Hematopoietic multipotent progenitor cell treated with erythropoietin and hydrocortisone succinate and interleukin-3 and kit ligand, for 6 days (in vitro differentiated cells): ENCODE measurements at places on chromosomes 3 and 15.

- DNase-seq = no peak
Measured at GRCh38 chr15:56698270-56698669, 35.0 kb downstream of the ZNF280D start.

DNA sequence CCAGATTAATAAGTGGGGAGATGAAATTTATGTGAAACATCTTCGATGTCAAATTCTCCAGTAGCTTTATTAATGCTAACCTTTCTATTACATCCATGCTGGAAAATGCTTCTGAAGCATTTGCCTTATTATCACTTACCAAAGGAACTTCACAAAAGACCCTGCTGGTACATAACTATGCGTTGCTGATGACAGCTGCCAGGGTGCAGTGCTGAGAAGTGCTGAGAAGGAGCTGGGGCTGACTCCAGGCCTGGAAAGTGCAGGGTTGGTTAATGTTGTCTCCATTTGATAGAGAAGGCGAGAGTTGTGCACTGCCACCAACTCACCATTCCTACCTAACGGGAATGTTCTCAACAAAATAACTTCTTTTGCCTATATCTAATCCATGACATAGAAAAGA lies 736.0 kb upstream of the NR2F2 start:
- no peak for DNase-seq

- peak; percentile 30 for DNase-seq
Measured at GRCh38 chr3:163951397-163951987, 1126.8 kb downstream of the SI start.

DNA sequence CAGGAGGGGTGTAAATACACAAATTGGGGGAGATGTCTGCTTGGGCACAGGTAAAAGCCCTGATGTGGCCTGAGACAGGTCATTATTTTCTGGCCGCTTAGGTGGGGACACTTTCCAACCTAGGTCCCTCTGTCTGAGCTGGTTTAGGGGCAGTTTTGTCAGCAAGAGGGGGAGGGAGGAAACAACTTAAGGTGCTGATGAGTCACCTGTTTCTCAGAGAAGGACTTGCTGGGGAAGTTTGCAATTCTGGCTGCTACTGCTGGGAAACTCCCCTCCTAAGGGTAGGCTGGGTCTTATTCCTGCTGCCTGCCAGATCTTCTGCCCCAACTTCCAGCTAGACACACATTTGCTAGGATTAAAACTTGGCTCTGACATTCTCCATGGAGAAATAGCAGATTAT lies 4.8 kb upstream of the RHOV start:
- no peak for DNase-seq

- DNase-seq = no peak
Measured at GRCh38 chr15:59993950-59994401, 10.1 kb upstream of the FOXB1 start.

DNA sequence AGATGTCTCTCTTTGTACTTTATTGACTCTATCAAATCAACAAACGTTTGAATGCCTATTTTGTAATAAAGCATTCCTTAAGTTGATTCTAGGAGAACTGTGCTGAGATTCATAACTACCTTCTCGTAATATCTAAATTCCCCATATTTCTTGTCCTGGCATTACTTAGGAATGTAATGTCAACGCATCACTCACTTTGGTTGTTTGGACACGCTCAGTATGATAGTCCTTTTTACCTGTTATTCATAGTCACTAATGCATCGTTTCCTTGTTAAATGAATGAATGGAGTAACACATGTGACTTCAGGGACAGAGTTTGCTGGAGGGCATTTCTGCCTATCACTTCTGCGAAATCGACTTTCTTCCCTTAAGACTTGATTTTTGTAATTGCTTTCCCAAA lies 44.1 kb upstream of the RASGRP1 start:
- DNase-seq = no peak

- DNase-seq = no peak
Measured at GRCh38 chr3:29590461-29590860, 309.6 kb downstream of the RBMS3 start.

GRCh38 chr15:66630801-66631351 lies 65.1 kb upstream of the LCTL start:
- DNase-seq = peak; percentile 86

- DNase-seq = no peak
Measured at GRCh38 chr3:54888873-54889272, 39.0 kb downstream of the LRTM1 start.

GRCh38 chr3:157844800-157845565 lies 261.2 kb downstream of the SHOX2 start:
- DNase-seq = no peak

DNA sequence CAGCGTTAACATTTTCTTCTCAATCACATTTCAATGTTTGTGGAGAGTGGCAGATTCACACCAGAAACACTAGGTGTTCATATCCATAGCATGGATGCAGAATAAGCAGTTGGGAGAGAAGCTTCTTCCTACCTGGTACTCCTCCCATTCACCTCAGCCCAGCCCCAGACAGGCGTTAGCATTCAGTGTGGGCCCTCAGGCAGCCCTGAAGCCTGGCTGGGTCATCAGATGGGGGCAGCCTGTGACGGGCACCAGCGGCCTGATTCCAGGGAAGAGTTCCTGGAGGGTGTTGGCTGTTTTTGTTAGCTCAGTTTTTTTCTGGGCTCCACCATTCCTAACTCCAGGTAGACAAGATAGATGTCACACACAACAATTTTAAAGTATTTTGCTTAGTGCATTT lies 31.1 kb downstream of the APH1B start:
- no peak for DNase-seq

DNA sequence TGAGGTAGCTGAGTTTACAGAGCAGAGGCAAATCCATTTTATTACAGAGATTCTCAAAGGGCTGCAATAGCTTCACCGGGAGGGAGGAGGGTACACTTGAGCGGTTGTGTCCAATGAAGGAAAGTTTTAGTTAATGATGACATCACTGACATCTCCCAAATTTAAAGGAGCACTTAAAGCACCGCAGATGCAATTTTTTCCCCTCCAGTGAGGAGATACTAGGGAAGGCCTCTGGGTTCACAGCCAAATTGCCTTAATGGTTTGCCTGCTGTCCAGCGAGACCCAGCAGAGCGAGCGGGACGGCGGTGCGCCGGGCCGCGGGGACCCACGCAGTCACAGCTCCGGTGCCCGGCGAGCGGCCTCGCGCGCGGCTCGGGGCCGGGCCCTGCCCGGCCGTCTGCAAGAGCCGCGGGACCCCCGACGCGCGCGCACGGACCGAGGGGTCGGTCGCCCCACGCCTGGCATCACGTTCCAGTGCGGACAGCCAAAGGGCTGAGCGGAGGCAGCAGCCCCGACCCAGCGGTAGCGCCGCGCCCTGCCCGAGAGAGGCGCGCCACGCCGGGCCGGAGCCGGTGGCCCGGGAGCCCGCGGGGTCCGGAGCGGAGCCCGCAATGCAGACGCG lies 160.5 kb upstream of the CHRNA7 start:
- peak; percentile 13 for DNase-seq
